ENCODE measurements at places on chromosomes 6 and 20.

GRCh38 chr20:37907677-37908401 is 4.9 kb downstream of the VSTM2L start:
- DNase-seq: peak; percentile 47

DNA sequence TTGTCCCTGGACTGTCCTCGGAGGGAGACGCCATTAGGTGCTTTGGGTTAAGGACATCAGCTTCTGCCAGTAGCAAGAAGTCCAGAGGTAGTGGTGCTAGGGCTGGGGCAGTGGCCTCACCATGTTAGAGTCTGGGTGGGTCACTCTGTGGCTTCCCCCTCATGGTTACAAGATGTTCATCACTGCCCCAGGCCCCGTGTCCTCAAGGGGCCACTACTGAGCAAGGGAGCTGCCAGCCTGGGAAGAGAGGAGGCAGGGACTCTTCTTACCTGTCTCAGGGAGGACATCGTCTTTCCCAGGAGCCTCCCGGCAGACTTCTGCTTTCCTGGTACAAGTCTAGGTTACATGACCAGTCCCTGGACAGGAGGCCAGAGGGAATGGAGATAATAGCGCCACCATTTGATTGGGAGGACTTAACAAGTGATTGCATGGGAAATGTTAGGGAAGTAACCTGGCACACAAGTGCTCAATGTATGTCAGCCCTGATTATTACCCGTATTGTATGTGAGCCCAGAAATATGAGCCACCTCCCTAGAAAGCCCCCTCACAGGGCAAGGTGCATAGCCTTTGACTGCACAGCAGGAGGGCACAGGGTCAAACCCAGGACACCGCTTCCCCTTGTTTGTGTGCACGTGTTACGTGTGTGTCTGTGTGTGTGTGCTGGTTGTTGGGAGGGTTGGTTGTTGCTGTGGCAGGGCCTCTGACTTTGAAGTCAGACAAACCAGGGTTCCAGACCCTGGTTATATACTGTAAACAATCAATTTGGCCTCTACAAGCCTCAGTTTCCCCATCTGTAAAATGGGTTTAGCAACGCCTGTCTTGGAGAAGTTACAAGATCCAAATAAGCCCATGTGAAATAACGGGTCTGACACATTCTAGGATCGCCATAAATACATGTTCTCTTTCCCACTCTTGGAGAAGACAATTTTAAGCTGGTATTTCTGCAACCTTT is 30.0 kb downstream of the SIRPA start:
- DNase-seq: no peak

DNA sequence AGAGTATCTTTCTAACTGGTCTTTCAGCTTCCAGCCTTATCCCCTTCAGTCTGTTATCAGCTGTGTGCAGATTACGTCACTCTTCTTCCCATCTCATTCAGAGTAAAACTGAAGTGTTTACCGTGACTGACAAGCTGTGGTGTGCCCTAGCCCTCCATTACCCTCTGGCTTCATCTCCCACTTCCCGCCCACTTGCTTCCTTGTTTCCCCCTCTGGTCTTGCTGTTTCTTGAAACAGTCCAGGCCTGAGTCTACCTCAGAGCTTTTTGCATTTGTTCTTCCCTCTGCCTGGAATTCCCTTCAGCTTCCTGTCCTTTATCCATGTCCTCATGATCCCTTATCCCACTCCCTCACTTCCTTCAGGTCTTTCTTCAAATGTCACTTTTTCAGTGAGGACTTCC is 66.9 kb downstream of the CARMIL1 start:
- no peak for DNase-seq

DNA sequence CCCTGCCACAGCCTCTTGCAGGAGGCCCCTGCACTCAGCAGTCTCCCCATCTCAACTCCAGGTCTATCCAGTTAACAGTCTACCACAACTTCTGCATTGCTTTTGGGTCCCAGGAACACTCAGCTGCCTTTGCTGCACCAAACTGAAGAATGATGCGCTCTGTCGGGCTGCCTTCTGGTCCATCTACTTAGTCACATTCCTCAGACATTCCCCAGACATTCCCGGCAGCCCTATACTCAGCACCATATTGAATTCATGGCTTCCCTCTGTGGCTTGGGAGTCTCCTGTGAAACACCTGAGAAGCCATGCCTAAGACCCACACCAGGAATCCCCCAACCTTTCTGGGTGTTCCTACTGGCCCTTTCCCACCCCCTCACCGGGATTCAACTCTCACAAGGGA is 99.6 kb upstream of the COL21A1 start:
- no peak for DNase-seq

DNA sequence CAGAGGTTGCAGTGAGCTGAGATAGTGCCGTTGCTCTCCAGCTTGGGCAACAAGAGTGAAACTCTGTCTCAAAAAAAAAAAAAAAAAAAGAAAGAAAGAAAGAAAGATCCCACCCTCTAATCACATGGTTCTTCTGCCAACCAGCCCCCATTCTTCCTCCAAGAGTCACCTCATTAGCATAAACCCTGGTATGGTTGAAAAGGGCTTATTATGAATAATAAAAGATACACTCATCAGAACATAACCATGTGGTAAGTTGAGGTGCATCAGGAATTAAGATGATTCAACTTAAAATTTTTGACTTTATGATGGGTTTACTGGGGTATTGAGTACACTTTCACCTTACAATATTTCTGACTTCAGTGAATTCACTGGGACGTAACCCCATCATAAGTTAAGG is 793 bp upstream of the TRIM40 start:
- no peak for DNase-seq

DNA sequence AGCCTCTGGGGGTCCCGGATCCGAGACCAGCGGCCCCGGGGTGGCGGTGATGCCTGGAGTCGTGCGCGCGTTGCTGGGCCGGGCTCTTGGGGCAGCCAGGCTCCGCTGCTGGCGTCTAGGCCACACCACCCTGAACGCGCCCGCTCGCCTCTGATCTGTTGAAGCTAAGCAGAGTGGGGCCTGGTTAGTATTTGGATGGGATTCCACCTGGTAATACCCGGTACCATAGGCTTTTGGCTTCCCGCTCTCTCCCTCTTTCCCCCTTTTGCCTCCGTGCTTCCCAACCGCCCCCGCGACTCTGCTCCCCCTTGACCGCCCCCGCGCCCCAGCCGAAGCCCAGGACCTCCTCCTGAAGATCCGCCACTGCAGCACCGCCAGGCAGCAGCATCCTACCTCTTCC is 1383.5 kb upstream of the DEFB115 start:
- peak; percentile 44 for DNase-seq

GRCh38 chr6:158770533-158771330 is 48.4 kb downstream of the EZR start:
- DNase-seq: no peak

- DNase-seq: no peak
These were observed 40.7 kb upstream of the MROH8 start for GRCh38 chr20:37219751-37220668.

DNA sequence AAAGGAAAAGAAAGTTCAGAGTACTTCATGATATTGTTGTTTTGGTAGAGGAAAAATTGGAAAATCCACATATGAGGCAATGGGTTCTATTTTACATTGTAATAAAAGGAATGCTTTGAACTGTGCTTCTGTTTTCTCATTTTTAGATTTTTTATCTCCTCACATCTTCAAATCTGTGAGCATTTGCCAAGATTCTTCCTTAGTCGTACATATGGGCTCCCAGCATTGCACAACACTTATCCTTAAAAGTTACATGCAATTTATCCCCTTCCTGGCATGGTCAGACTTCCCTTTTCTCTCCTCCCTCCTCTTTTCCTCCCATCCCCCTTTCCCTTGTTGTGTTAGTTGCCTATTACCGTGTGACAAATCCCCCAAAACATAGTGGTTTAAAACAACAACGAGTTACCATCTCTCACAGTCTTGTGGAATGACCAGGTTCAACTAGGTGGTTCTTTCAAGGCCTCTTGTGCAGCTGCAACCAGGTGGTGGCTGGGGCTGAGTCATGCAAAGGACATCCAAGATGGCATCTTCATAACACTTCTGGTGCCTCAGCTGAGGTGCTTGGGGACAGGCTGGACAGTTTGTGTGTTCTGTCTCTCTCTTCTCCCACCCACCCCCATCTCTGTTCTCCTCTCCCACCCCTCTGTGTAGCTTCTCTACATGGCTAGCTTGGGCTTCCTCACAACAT is 68.7 kb downstream of the TXNDC5 start:
- DNase-seq: no peak
